ENCODE measurements at places on chromosomes 11 and 22.

GRCh38 chr11:46540807-46541206 is 53.0 kb downstream of the AMBRA1 start:
- no peak for ATAC-seq

- ATAC-seq: no peak
Observed at GRCh38 chr22:23384923-23385677, 195.0 kb downstream of the IGLL1 start.

DNA sequence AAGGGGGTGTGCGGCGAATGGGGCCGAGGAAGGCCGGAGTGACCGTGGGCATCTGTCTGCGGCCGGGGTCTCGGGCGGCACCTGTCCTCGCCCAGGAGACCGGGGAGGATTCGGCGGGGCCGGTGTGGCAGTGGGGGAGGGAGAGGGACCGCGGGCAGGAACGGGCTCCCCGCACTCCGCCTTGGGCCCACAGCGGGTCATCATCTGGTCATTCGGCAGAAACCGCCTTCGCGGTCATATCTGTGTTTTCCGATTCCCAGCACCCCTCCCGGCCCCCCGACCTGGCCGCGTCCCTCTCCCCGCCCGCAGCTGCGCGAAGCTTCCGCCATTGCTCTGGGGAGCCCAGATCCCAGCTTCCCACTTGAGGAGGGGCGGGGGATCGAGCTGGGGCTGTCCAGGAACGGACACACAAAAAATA is 824 bp upstream of the CBX6 start:
- ATAC-seq: no peak

- no peak for ATAC-seq
Observed at GRCh38 chr11:131924001-131924400, 553.6 kb downstream of the NTM start.

DNA sequence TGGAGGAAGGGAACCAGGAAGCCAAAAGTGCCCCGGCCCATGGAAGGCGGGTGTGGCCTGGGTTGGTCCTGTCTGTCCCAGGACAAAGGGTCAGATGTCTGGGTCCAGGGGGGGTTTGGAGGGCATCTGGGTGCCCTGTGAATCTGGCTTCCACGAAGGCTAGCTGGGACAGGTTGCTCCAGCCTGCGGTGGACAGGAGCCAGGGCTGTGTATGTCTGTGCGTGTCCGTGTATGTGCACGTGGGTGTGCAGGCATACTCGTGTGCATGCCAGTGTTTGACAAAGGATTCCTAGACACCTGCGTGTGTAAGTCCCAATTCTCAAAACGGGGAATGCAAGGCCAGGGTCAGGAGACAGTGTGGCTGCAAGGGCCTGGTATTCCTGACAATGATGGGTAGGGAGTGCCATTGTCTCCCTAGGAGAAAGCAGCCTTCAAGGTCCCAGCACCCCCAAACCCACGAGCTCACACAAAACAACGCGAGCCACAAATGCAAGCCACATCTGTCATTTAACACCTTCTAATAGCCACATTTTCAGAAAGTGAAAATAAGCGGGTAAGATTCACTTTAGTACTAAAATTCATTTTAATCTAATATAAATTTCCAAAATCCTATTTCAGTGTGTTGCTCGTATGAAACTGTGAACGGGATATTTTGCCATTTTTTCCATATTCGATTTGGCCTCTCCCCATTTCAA is 78.4 kb upstream of the WNT7B start:
- no peak for ATAC-seq

GRCh38 chr11:19978668-19979518 is 181.4 kb downstream of the DBX1 start:
- ATAC-seq: no peak

- no peak for ATAC-seq
Observed at GRCh38 chr11:117915672-117916235, 13.4 kb downstream of the TMPRSS13 start.

DNA sequence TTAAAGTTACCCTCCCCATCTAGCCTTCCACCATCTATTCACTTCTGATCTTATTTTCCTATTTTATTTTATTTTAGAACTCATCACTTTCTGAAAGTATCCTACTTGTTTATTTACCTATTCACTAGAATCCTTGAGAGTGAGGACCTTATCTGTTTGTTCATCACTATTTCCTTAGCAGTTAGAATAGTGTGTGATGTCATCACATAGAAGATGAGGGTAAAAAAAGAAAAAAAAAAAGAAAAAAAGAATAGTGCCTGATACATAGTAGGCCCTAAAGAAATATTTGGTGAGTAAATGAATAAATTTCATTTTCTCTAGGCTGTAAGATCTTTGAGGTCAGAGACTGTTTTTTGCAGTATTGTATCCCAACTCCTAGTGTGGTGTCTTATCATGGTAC is 36.7 kb downstream of the PAAF1 start:
- ATAC-seq: no peak

GRCh38 chr11:62054484-62055121 is 69.2 kb upstream of the INCENP start:
- ATAC-seq: no peak

- ATAC-seq: no peak
Observed at GRCh38 chr22:29773233-29773632, 6.1 kb downstream of the UQCR10 start.

- ATAC-seq: no peak
Observed at GRCh38 chr11:105878510-105878909, 143.5 kb downstream of the MSANTD4 start.

- no peak for ATAC-seq
Observed at GRCh38 chr22:23910496-23911190, 16.5 kb downstream of the MIF start.

- ATAC-seq: no peak
Observed at GRCh38 chr11:122229481-122230384, 113.7 kb upstream of the BLID start.

DNA sequence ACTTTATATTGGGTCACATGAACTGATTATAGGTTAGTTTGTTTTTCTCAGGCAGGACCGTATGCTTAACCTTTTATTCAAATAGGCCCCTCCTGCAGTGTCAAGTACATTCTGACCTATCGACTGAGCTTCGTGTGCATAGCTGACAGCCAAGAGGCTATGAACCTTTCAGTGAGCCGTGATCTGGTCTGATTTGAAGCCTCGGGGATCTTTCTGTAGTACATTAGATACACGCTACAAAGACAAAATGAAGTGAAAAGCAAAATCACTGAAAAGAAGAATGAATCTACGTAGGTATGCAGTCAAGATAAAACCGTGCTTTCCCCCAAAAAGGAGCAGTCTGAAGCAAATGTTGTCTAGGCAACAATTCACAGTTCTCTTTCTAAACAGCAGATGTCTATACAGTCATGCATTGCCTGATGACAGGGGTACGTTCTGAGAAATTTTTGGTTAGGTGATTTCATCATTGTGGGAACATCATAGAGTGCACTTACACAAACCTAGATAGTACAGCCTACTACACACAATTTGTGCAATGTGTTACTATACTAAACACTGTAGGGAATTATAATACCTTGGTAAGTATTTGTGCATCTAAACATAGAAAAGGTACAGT is 18.1 kb downstream of the JHY start:
- no peak for ATAC-seq

GRCh38 chr11:75667255-75667830 is 1.5 kb downstream of the MAP6 start:
- peak; percentile 27 for ATAC-seq

GRCh38 chr11:134333946-134334345 is 2.2 kb downstream of the GLB1L2 start:
- ATAC-seq: no peak

DNA sequence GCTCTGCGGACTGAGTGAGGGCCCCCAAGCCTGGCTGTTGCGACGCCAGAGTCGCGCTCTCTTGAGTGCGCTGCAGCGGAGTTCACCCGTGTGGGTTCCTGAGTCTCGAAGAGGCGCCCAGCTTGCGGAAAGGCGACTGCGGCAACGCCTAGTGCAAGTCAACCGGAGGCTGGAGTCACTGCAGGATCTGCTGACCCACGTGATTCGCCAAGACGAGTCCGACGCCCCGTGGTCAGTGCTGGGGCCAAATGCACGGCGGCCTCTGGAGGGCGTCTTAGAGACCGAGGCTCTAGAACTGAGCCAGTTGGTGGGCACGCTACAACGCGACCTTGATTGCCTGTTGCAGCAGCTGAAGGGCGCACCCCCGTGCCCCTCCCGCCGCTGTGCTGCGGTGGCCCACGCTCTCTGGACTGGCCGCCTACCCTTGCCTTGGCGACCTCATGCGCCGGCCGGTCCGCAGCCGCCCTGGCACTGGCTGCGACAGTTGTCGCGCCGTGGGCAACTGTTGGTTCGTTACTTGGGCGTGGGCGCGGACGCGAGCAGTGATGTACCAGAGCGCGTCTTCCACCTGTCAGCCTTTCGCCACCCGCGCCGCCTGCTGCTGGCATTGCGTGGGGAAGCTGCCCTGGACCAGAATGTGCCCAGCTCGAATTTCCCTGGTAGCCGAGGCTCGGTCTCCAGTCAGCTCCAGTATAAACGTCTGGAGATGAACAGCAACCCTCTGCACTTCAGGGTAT is 32.6 kb downstream of the RRP8 start:
- ATAC-seq: no peak

DNA sequence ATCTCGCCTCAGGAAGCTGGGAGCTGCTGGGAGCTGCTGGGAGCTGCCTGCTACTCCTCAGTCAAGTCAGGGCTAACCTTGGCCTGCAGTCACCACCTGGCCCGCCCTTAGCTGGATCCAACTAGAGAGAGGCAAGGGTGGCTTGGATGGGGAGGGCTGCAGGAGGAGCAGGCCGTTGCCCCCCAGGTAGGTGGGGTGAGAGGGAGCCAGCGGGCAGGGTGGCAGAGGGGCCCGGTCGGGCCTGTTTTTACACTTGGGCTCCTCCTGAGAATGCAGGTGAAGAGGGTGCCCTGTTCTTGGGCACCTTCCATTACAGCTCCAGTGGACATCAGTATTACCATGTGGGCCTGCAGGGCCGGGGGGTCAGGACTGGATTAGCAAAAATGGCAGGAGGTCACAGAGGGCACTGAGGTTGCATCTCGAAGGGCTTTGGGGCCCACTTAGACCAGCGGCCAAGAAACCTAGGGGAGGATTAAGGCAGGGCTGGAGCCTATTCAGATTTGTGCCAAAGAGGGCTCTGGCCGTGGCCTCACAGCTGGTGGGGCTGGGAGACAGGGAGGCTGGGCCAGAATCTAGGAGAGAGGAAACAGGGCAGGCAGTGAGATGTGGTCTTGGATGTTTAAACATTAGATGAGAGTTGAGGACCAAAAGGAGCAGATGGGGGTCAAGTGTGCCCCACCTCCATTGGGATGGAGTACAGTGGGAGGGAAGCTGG is 60.8 kb upstream of the TTLL12 start:
- ATAC-seq: no peak
